ENCODE measurements at places on chromosomes 4 and X. TPM values are rescaled to one million over a fixed set of nuclear protein-coding genes. Genes with fewer than 3 reads are reported as not detected.

Gene KCNE5
- not detected for total RNA-seq

DNA sequence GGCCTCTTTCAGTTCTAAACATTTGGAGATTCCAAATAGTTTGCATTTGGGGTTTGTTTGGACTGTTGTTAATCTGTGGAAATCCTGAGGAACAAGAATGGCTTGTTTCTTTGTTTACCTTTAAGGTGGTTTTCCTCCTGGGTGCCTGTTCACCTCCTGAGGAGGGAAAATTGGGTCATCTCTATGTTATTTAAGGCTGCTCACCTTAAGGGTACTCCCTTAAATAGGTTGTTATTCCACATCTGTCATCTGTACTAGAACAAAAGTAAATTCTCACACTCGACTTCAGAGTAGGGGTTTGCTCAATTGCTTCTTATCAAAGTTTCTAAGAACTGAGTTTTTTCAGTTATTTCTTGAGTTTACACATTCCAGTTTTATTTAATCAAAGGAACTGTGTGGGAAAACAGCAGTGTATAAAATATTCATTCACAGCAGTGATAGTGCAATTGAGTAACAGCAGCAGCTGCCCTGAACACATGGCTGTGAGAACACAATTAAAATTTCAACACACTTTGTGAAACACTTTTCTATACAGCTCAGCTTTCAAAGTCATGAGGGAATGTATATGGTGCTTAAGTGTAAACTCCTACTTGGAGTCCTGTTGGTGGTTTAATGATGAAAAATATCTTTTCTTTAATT, 238.5 kb upstream of the PGRMC2 start:
- H3K4me1 ChIP-seq, result peaks cover 72% of the 10 kb centered on the region
- H3K36me3 ChIP-seq, result no peaks in the 10 kb centered on the region

Gene CD99L2
- total RNA-seq, result 71.7 TPM

Gene CXCL11
- not detected for total RNA-seq

Gene IL13RA2
- 11.5 TPM for total RNA-seq

- no peaks in the 10 kb centered on the region for H3K36me3 ChIP-seq
- DNase-seq, result no peak
- H3K27me3 ChIP-seq, result no peaks in the 10 kb centered on the region
- H3K27ac ChIP-seq, result no peak overlapping the region
- 0 out of 2 replicates have a peak, but pooled peaks cover 4% of the 10 kb centered on the region for H3K4me1 ChIP-seq
Observed at GRCh38 chr4:56427179-56427578, 8.2 kb downstream of the PPAT start.

Measured in GM23248 (cell line).